ENCODE measurements at places on chromosomes 7 and 10. TPM values are rescaled to one million over a fixed set of nuclear protein-coding genes. Genes with fewer than 3 reads are reported as not detected.

The ADRB1 gene
- not detected for total RNA-seq

The WDFY4 gene
- not detected for total RNA-seq

The OR6B1 gene
- under 0.01 TPM for total RNA-seq

The GIMAP1 gene
- not detected for total RNA-seq

The PRXL2A gene
- total RNA-seq, result 79.0 TPM

The BTAF1 gene
- total RNA-seq, result 59.2 TPM

The TRIM50 gene
- total RNA-seq, result not detected

GRCh38 chr10:74976565-74976964 is 134.9 kb upstream of the SAMD8 start:
- DNase-seq, result no peak

GRCh38 chr7:56125831-56126230 is 9.6 kb upstream of the NUPR2 start:
- no peak for DNase-seq

DNA sequence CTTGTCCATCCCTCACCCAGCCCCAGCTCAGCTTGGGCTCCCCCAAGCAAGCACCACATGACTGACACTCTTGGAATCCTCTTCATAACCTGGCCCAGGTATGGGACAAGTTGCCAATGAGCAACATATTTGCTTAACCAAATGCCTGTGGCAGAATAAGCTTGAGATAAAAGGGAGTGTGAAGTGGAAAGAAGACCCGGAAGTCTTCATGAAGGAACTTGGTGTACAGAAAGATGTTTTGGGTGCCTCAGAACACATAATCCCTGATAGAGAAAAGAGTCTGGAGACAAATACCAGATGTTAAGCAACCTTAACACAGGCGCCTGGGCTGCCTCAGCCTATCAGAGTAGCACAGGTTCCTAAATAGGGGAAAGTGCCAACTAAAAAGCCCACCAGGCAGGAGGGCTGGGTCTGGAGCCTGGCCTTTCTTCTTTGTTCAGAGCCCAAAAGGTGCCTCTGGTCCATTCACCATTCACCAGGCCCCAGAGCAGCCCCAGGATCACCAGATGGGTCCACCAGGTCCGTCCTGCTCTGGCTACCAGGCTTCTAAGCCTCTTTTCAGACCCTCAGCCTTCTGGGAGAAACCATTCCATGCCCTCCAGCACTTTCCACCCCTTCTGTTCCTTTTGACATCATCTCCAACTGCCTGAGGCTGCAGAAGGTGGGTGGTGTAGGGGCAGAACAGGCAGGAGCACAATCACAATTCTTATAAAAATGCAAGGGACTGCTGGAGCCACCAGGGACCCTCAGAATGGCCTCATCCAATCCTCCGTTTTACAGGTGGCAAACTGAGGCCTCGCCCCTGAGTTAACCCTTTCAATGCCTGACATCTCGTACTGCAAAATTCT is 22.6 kb downstream of the KCNMA1 start:
- peak; percentile 87 for DNase-seq

- peak; percentile 78 for DNase-seq
Observed at GRCh38 chr10:93440591-93441091, 41.5 kb downstream of the MYOF start.

- peak; percentile 90 for DNase-seq
Observed at GRCh38 chr10:126133906-126134656, 237.7 kb downstream of the FANK1 start.

GRCh38 chr10:121296881-121297585 is 301.2 kb downstream of the FGFR2 start:
- no peak for DNase-seq

DNA sequence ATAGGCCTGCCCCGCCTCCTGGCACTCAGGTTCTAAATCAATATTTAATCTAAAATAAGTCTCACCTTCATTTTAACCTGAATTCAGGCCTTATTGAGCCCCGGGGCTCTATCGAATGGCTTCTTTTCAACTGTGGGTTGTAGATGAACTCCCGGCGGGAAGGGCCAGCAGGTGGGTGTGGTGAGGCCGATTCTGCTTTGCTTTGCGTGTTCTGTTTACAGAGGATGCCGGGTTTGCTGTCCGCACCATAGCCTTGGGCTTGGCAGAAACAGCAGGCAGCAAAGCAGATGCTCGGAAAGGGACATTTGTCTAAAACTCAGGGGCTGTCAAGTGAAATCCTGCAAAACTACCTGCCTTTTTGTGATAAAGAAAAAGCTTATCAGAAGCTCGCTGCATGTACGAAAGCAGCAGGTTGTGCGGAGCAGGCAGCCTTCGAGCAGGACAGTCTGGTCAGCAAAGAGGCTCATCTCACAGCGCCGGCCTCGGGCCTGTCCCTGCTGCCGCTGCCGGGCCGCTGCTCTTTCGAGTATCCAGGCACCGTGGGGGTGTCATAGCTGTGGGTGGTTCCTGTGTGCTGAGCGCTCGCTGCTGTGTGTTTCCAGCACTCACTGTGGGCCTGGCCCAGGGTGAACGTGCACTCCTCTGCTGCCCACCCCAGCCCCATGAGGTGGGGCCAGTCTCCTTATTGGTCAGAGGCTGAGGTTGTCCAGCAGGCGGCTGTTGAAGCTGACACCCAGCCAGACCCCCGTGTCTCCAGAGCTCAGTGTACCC is 434.8 kb upstream of the FOXK1 start:
- no peak for DNase-seq

- no peak for DNase-seq
Observed at GRCh38 chr10:128180843-128181242, 54.6 kb upstream of the MKI67 start.

DNA sequence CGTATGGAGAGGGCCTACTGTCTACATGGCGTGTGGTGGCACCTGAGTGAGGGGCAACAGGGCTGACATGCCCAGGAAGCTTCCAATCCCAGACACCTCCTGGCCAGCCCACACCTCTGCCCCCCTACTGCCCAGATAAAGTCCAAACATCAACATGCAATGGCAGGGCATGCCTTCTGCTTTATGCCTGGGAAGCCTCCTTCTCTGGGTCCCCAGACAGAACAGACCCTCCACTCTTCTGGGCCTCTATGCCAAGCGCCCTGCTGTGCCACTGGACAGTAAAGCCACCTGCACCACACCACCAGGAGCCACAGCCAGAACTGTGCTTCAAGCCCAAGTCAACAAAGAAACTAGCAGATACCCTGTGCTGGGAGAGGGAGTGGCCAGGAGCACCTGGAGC is 12.5 kb downstream of the TMEM72 start:
- DNase-seq, result no peak

DNA sequence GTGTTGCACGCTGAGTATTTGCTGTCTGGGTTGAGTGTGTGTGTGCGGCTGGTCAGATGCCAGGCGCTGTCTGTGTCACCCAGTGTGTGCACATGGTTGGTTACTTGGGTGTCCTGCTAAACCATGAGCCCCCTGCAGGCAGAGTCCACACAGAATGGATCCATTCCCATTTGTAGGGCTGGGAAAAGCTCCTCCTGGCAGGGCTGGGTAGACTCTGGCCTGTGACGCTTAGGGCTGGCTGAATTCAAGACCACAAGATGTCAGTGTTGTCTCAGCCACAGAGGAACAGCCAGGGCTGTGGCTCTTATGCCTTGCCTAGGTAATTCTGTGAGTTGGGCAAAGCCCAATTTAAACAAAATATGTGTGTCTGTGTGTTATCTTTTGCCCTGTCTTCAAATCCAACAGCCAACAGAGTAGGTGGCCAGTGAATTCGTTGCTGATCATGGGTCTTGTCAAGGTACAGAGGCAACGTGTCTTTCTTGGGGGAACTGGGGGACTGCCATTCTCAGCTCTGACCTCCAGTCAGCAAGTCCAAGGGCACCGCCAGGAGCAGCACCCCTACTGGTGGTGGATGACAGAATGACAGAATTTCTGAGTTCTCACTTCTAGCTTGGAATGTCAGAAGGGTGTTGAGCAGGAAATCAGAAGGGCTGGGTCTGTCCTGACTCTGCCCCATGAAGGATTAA is 285.1 kb downstream of the CCSER2 start:
- DNase-seq, result peak; percentile 5

GRCh38 chr10:28367929-28368484 is 65.1 kb upstream of the MPP7 start:
- DNase-seq, result no peak

DNA sequence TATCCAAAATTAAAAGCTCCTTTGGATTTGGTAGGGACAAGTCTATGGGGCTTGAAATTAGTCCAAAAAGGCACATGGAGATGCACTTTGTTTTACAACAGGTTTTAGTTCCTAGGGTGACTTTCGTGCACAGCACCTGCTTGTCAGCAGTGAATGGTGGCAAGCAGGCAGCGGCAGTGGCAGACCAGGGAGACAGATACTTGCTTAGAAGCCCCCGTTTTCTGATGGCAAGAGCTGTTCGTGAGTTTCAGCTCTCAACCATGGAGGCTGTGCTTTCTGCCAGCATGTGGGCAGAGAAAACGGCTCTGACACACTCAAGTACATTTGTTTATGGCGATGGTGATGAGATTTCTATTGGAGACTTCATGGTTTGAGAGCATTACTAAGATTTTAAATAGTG is 61.7 kb upstream of the SHH start:
- DNase-seq, result no peak

GRCh38 chr10:122514045-122514840 is 46.3 kb upstream of the DMBT1 start:
- no peak for DNase-seq

- peak; percentile 76 for DNase-seq
Observed at GRCh38 chr7:149310113-149310836, 48.3 kb downstream of the ZNF783 start.

DNA sequence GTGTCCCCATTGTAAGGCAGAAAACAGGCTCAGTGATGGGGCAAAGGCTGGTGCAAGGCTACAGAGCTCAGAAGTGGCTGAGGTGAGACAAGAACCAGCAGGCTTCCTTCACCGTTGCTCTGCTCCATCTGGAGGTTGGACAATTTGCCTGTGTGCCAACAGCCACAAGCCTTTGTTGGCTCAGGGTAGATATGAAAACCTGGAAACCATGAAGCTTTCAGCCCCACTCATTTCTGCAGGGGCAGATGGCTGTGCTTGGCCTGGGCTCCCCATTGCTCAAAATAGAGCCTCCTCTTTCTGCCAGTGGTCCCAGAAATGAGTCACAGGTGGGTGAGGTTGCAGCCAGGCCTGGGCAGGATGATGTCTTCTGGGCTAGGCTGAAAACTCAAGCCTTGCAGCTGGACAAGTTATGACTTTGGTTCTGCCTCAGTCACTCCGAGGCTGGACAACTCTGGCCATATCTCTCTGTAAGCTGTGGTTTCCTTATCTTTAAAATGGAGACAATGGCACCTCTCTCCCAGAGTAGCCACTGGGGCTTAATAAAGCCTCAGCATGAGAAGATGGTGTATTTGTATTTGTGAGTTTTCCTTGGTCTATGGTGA is 12.2 kb upstream of the ZNF273 start:
- no peak for DNase-seq

DNA sequence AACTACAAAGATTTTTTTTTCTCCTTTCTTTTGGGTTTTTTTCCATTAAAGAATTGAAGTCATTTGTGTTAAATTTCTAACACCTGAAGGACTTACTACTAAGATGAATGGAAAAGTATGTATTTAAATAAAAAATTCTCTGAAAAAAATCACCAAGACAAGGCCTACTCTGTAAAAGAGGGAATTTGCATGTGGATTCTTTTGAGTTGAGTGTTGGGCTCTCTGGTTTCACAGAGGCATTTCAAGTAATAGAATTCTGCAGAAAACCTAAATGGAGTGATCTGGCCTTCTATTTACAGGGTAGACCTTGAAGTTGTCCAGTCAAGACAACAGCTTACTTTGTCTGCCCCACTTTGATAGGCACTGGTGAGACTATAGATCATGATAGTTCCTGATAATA is 4.1 kb downstream of the LRRC17 start:
- no peak for DNase-seq

GRCh38 chr7:77657427-77658224 is 38.6 kb upstream of the RSBN1L start:
- DNase-seq, result peak; percentile 59

GRCh38 chr7:81404669-81405068 is 365.2 kb downstream of the HGF start:
- DNase-seq, result no peak

GRCh38 chr10:1293636-1294435 is 237.7 kb downstream of the WDR37 start:
- peak; percentile 1 for DNase-seq

DNA sequence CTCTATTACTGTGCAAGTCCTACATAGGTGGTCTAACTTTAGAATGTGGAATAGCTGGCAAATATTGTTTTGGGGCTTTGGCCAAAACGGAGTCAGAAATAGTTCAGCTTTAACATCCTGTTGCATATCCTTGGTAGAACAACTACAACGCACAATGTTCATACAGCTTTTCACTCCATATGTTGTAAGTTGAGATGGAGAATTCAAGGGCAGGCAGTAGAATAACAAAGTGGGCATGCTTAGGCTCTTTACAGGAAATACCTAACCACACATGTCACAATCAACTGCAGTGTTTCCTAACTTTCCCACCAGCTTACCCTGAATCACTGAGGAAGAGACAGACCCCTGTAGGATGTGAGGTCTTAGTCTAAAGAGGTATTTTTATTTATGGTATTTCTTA is 122.3 kb downstream of the PPP1R3A start:
- DNase-seq, result peak; percentile 23

- no peak for DNase-seq
Observed at GRCh38 chr10:79410315-79411094, 34.9 kb downstream of the ZCCHC24 start.

GRCh38 chr7:22858640-22859561 is 36.3 kb upstream of the TOMM7 start:
- DNase-seq, result peak; percentile 93
